ENCODE measurements at places on chromosomes 2 and 18.

DNA sequence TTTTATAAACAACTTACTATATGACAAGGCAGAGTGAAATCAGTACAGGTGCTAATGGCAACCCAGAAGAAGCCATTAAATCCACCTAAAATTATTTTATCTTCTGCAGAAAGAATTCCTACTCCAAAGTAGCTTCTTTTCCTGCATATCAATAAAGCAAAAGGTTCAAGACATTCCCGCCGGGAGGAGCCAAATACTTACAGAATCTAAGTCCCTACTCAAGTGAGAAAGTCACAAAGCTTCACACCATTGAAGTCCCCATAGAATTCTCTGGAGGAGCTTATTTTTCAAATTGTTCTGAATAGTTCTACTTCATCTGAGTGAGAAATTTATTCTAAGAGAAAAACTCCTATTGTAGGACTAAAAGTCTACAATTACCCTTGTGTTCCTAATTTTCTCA is 233.7 kb upstream of the HNRNPA3 start:
- H3K4me1 ChIP-seq = no peaks in the 10 kb centered on the region
- H3K27ac ChIP-seq = no peak overlapping the region
- DNase-seq = no peak
- H3K27me3 ChIP-seq = no peaks in the 10 kb centered on the region
- no peaks in the 10 kb centered on the region for H3K36me3 ChIP-seq

DNA sequence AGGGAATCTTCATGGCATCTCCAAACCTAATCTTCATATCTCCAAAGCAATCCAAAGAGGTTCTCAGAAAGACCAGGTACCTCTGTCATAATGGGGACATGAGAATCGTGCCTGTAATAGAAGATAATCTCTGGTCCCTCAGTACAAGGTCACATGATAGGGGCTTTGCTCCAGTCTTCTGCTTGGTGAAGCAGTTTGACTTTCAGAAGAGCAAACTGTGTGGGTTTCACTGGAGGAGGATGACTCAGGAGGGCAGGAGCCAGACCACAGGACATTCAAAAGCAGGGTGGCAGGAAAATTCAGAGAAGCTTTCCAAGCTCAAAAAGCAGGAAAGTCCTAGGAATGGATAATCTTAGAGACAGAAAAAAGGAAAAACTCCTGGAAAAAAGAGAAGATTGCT is 10.6 kb upstream of the PAX3 start:
- no peak overlapping the region for H3K27ac ChIP-seq
- DNase-seq = no peak
- peaks cover 64% of the 10 kb centered on the region for H3K27me3 ChIP-seq
- H3K4me3 ChIP-seq = no peak overlapping the region

DNA sequence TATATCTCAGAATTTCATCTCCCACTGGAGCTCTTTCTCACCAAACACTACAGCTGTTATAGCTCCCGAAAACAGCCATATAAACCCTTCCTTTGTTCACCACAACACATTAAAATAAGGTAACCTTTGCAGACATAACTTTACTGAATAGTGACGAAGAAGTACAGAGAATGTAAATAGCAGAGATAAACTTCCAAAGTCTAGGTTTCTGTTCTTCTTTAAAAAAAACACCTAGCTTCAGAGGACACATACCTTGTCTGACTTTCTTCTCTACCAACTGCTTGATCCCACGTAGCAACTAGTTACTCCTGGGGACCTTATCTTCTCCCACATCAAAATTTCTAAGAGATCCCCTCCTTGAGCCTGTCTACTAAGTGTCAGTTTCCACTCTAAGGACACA is 32.3 kb downstream of the ATL2 start:
- H3K27ac ChIP-seq = no peak overlapping the region
- no peaks in the 10 kb centered on the region for H3K27me3 ChIP-seq
- peaks cover 22% of the 10 kb centered on the region for H3K36me3 ChIP-seq
- H3K4me3 ChIP-seq = no peak overlapping the region

DNA sequence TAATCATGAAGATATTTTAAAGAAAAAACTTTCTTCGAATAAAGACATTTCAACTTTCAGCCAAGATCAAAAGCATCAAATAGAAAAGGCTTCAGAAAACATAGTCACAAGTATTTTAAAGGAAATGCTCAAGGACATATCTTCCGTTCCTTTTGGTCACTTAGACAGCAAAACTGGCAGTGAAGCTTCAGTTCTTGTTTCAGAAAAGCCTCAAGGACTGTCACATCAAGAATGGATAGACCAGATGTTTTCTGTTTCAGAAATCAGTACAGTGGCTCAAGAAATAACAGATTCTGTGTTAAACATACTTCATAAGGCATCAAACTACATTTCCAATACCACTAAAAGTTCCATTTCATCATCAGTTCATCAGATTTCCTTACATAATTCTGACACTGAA is 51.8 kb downstream of the FSIP2 start:
- no peak overlapping the region for H3K4me3 ChIP-seq

DNA sequence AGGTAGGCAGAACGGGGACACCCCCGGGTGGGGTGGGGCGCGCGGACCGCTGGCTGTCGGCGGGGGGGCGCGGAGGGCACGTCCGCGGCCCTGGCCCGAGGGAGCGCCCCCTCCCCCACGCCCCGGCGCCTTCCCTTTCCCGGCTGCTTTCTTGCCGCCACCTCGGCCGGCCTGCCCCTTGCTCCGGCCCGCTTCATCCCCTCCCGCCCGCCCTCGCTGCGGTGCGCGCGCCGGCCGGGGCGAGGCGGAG is 443 bp downstream of the VAPA start:
- H3K4me1 ChIP-seq = peaks cover 44% of the 10 kb centered on the region
- no peak for DNase-seq
- H3K27me3 ChIP-seq = no peaks in the 10 kb centered on the region
- H3K4me3 ChIP-seq = peak overlapping the region; percentile 96
- H3K27ac ChIP-seq = peak overlapping the region; percentile 100

Measured in right atrium auricular region (tissue), 2 donors.